ENCODE measurements at places on chromosomes 16 and 17.

DNA sequence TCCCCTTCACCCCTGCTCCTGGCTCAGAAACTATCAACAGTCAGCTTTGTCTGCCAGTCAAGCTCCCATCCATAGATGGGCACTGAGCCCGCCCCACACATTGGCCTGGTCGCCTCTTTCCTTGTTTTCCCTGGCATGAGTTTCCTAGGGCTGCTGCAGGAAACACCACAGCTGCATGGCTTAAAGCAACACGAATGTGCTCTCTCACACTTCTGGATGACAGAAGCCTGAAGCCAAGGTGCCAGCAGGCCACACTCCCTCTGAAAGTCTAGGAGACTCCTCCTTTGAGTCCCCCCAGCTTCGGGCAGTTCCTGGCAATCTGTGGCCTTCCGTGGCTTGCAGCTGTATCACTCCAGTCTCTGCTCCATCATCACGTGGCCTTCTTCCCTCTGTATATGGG, 69.9 kb downstream of the TBC1D16 start:
- no peak for DNase-seq

GRCh38 chr17:63785556-63785955, 11.6 kb downstream of the DDX42 start:
- peak; percentile 33 for DNase-seq

DNA sequence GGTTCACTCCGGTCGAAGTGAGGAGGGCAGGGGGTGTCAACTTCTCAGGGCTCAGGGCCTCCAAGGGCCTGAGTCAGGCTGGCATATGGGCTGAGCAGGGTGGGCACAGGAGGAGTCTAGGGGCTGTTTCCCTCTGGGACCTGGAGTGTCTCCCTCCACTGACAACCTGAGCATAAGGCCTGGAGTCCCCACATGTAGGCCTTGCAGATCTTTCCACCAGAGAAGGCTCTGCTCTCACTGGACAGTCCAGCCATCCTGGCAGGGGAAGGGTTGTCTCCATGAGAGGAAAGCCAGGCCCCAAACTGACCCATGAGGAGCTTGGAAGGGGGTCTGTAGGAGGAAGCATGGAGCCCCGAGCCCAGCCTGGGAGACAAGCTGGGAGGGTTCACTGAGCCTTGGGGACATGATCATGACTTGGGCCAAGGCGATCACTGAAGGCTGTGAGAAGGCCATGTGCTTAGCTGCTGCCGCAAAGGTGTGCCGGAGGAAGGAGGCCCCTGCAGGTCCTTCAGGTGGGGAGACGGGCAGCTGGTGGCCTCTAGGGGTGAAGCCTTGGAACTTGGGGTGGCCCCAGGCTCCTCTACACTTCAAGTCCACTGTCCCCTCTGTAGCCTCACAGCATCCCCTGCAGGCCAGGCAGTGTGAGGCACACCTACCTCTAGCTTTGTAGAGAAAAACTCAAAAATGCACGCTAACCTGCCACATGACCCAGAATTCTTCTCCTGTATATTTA, 9.9 kb downstream of the CMTM2 start:
- DNase-seq, result peak; percentile 20

- no peak for DNase-seq
Measured at GRCh38 chr16:22857296-22858025, 43.5 kb downstream of the HS3ST2 start.

- peak; percentile 86 for DNase-seq
Measured at GRCh38 chr17:48547808-48548522, 3.1 kb upstream of the HOXB2 start.

DNA sequence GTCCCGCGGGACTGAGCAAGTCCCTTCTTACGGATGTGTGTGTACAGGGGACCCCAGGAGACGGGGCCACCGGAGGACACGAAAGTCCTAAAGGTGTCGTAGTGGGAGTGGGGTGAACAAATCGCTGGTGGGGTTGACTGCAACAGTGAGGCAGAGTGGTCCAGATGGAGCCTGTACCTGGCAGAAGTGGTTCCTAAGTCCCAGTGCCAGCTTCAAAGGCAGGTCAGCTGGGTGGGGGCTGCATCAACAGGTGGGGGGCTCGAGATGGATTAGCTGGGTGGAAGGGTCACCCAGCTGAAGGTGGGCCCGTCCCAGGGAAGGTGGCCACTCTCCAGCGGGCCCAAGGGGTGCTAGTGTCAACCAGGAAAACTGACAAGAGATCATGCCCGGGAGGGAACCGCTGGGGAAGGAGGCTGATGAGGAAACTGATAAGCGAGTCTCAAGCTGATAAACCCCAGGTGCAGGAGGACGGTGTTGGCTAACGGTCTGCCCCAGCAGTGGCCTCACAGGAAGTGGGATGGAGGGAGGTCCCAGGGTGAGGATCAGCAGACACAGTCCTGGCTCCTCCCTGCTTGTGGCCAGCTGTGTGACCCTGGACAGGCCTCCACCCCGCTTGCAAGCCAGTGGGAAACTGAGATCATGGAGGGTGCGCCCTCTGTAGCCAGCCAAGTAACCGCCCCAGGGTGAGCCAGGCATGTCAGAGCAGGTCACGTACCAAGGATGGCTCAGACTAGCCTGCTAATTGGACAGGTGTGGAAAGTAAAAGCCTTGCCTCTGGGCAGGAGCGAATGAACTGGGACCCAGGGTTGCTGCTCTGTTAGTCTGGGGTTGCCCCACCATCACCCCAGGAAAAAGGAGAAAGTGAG, 1.0 kb downstream of the ORAI3 start:
- DNase-seq, result peak; percentile 92

GRCh38 chr16:11697319-11697718, 29.1 kb downstream of the SNN start:
- DNase-seq, result no peak

GRCh38 chr16:56625140-56625942, at the start of gene MT1E:
TSS of gene MT1E (plus strand) at chr16:56625781. CDS start at chr16:56625852, 71 bp downstream.
- DNase-seq, result peak; percentile 84

- peak; percentile 81 for DNase-seq
Measured at GRCh38 chr16:71883849-71884638, at the start of gene ZNF821. TSS of gene ZNF821 (minus strand) at chr16:71884182. CDS start at chr16:71879946, 4,236 bp downstream.

DNA sequence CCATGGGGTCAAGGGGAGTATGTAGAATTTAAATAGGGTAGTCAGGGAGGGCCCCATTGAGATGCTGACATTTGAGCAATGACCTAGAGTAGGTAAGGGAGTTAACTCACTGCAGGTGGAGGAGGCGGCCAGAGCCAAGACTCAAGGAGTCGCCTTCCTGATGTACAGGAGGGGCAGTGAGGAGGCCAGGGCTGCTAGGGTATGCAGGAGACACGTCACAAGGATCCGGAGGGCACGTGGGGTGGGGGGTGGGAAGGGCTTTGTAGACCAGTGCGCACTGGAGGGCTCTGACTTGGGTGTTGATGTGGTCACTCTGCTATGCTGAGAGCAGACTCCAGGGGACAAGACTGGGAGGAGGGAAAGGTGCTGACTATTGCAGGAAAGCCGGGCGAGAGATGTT, 37.5 kb downstream of the SPECC1 start:
- DNase-seq, result no peak

DNA sequence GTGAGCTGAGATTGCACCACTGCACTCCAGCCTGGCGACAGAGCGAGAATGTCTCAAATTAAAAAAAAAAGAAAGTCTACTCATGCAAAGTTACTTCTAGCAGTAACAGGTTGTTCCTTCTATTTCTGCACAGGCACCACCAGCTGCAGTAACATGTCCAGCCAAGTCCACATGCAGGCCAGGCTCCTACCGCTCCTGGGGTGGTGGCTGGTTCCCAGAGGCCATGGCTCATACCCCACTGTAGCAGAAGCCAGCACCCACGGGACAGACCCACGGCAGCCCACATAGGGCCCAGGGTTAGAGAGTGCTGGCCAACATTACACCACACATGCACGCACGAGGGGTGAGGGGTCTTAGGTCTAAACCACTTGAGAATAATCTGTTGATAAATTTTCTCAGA, 26.7 kb upstream of the TRAP1 start:
- DNase-seq, result no peak

DNA sequence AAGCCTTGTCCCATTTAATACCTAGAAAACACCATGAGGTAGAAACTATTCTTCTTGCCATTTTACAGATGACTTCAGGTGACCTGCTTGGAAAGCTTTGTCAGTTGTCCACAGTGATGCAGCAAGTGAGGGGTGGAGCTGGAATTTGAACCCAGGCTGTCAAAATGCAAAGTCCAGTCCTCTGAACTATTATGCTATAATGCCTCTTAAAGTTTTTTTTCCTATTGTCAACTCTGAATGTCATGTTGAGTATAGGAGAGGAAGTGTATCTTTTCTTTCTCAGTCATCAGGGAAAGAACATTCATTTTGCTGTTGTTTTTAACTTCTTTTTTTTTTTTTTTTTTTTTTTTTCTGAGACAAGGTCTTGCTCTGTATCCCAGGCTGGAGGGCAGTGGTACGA, 525.6 kb downstream of the XYLT1 start:
- no peak for DNase-seq

DNA sequence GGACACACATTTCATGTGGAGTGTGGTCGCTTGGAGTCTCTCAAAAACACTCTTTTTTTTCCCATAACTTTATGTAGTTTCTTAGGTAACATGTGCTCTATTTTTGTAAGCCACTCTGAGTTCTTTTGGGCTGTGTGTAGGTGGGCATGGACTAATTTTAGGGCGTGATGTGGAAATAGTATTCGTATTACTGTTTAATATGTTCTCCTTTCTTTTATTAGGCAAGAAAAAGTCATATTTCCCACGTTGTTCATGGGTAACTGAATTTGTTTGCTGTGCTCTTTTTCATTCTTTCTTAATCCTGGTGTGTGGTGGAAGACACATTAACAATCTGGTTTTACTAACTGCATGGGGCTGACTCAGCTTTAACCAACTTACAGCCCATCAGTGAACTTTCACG, 27.4 kb downstream of the NDEL1 start:
- DNase-seq, result no peak

DNA sequence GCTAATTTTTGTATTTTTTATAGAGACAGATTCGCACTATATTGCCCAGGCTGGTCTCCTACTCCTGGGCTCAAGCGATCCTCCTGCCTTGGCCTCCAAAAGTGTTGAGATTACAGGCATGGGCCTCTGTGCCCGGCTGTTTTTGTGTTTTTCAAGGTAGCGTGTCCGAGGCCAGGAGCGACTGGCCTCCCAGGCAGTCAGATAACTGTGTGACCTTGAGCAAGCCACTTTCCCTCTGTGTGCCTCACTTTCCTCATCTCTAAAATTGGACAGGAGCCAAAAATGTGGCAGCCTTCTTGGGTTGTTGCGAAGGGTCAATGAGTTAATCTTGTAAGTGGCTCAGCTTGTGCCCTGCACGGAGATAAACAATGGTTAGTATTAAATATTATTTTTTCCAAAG, 2.4 kb downstream of the ABCC1 start:
- no peak for DNase-seq

DNA sequence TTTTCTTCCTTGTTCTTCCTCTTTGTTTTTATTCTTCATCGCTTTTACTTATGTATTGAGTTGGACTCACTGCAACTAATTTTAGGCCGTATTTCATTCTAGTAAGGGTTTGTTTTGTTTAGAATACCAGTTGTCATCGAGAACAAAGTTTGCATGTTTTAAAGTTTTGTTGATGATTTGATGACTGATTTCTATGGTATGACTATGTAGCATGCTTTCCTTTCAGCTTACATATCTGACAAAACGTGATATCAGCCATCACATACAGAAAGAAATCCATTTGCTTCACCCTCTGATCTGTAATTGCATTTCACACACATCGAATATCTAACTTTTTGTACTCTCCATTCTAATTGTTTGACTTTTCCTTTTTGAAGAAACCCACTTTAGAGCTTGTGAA, 4.0 kb downstream of the PRKCA start:
- DNase-seq, result peak; percentile 54

- no peak for DNase-seq
Measured at GRCh38 chr17:64947152-64947551, 27.9 kb upstream of the LRRC37A3 start.

DNA sequence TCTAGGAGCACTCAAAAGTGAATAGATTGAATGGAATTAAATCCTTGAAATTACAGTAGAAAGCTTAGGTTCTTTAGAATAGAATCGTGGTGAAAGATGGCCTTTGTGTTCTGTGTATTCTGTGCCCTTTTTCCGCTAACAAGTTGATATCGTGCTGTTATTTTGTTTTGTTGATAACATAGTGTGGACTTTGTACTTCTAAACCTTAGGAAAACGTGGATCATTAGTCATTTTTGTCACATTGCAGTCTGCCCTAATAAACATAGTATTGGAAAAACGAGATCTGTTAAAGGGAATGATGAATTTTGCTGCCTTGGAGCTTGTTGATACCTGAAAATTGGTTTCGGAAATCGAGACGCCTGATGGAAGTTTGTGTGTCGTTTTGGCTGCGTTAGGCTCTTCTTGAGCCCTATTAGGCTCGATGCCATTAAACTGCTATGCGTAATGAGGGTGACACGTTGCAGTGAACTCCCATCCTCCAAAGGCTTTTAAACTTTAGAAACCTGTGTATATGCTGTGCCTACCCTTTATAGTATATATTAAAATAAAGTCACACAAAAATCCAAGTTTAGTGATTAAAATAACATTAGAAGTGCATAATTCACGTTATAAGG, 145.7 kb downstream of the PRKCA start:
- DNase-seq, result no peak

DNA sequence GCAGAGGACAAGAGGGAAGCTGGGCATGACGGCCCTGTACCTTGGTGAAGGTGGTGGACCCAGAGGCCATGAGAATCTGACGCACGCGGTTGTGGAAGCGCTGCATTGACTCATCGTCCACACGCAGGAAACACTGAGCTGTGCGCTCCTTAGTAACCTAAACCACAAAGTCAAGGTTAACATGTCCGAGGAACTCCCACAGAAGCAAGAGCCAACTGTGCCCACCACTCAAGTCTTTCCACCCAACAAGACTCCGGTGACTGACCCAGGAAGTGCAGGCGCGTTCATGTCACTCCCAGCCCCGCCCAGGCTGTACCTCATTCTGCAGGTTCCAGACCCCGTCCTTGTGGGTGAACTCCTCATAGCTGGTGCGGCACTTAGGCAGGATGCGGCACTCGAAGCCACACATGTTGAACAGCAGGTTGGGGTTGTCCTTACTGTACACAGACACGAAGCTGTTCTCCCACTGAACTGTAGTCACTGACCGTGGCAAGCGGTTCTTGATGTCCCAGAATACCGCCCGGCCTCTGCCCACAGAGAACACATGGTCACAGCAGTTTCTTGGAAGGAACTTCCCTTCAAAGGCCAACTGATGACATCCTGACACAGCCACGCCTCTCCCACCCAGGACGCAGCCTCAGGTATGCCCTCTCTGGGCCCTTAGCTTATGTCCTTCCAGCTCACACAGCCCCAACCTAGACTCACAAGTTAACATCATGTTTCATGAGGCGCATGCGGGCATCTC, 11.5 kb downstream of the PRPF8 start:
- no peak for DNase-seq

GRCh38 chr17:5381542-5381941, 37.9 kb downstream of the NUP88 start:
- DNase-seq, result no peak

GRCh38 chr16:69314534-69314933, 3.4 kb downstream of the VPS4A start:
- DNase-seq, result no peak

DNA sequence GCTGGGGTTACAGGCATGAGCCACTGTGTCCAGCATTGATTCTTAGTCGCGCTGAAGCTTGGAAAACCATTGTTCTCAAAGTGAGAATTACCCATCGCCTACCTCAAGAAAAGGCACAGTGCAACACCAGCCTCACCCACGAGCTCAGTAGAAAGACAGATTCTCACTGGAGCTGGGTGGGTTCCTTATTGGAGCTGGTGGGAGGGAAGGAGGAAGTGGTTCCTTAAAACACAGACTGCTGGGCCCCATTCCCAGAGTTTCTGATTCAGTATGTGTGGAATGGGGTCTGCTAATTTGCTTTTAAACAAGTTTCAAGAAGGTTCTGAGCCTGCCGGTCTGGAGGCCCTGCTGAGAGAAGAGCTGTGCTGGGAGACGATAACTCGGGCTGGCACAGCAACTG, 264.7 kb downstream of the ENGASE start:
- DNase-seq, result no peak

- no peak for DNase-seq
Measured at GRCh38 chr17:27856676-27857432, 36.3 kb downstream of the LYRM9 start.

All from mesenchymal stem cell (in vitro differentiated cells and primary cell).